ENCODE measurements at places on chromosomes 3 and 15. TPM values are rescaled to one million over a fixed set of nuclear protein-coding genes. Genes with fewer than 3 reads are reported as not detected.

- no peak for DNase-seq
Measured at GRCh38 chr15:88989578-88989977, 76.4 kb upstream of the MFGE8 start.

Gene GHSR
- polyA plus RNA-seq = not detected

Gene EXD1
- polyA plus RNA-seq = not detected

Gene PLXNB1
- polyA plus RNA-seq = 145 TPM

- no peak for DNase-seq
Measured at GRCh38 chr3:169836078-169836941, 23.6 kb upstream of the LRRC34 start.

- peak; percentile 2 for DNase-seq
Measured at GRCh38 chr3:69738315-69738714, 949 bp upstream of the MITF start.

GRCh38 chr3:195999896-196000295, 82.0 kb downstream of the TFRC start:
- peak; percentile 19 for DNase-seq

Gene CHL1
- 23.7 TPM for polyA plus RNA-seq

Data from left renal cortex interstitium (tissue), 4 donors.